Stimulated activated CD8-positive, alpha-beta memory T cell treated with anti-CD3 and anti-CD28 coated beads, Interleukin-4, amount 100 ng/mL, for 1 hour (primary cell): ENCODE measurements at places on chromosomes 5 and 9.

- no peak for DNase-seq
These were observed 255.8 kb upstream of the SLC24A2 start for GRCh38 chr9:20044686-20045085.

- no peak for DNase-seq
These were observed 142.8 kb downstream of the PDZD2 start for GRCh38 chr5:31781772-31782171.

GRCh38 chr9:88477300-88477751 lies 57.7 kb upstream of the NXNL2 start:
- DNase-seq: no peak

DNA sequence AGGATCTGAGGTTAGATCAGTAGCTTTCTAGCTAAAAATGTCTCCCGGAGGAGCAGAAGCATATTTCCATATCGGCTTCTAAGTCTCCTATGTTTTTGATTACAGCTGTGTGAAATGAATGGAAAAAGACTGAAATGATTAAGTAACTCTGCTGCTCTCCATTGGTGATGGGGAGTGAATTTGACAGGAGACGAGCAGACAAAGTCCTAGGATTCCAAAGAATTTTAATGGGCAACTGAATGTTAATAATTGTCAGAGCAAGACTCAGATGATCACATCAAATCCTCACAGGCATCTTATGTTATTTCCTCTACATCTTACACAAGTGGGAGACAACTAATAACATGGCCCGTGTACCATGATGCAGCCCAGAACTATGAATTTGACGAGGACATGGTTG lies 66.8 kb downstream of the LIX1 start:
- DNase-seq: no peak

- DNase-seq: no peak
These were observed 44.2 kb downstream of the KIAA1958 start for GRCh38 chr9:112530751-112531205.

- DNase-seq: no peak
These were observed 490.8 kb downstream of the TLE4 start for GRCh38 chr9:80062567-80062966.

- no peak for DNase-seq
These were observed 368.7 kb downstream of the BNC2 start for GRCh38 chr9:16501726-16502125.

DNA sequence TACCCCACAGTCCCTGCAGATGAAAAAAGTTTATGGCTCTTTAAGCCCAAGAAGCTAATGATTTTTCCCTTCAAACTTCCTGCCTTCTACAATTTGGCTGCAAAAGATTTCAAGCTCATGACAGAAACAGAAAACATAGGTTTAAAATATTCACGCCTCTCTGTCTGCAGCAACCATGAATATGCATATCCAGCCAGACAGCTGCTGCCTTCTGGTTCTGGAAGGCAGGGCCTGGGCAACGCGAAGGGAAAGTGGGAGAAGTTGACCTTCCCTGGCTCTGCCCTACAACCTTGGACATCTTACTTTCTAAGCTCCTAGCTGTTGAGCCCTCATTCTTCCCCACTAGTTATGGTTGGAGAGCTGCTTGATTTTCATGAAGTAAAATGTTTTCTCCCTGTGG lies 64.8 kb upstream of the CLINT1 start:
- DNase-seq: no peak

DNA sequence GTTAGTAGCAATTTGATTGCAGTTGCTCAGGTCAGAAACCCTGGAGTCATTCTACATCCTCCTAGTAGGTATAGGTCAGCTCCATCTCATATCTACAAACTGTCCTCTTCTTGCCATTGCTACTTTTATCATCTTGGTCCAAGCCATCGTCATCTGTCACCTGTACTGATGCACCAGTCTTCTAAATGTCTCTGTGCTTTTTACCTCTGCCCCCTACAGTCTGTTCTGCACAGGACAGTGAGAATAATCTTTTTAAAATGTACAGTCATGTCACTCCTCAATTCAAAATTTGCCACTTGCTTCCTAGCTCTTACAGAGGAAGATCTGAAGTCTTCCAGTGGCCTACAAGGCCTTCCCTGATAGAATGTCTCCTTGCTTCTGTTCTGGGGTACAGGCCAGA lies 6.8 kb downstream of the NNT start:
- DNase-seq: no peak

- no peak for DNase-seq
These were observed 49.1 kb downstream of the SEMA4D start for GRCh38 chr9:89448821-89449220.

DNA sequence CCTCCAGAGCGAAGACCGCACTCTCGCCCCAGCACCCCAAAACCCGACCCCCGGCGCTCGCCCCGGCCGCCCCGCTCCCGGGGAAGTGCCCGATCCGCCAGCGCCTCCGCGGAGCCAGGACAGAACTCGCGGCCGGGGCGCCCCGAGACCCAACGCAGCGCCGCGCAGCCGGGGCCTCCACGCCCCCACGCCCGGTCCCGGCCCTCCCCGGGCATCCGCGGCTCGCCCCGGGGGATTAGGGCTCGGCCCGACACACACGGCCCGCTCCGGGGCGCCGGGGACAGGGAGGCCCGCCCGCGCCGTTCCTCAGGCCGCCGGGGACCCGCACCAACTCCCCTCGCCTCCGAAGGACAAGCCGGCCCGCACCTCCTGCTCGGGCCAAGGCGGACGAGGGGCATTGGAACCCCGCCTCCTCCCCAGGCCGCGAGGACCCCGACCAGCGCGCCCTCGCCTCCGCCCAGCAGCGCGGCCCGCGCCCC lies 544 bp downstream of the FNBP1 start:
- DNase-seq: no peak

GRCh38 chr5:116520771-116521170 lies 53.9 kb downstream of the SEMA6A start:
- DNase-seq: no peak

DNA sequence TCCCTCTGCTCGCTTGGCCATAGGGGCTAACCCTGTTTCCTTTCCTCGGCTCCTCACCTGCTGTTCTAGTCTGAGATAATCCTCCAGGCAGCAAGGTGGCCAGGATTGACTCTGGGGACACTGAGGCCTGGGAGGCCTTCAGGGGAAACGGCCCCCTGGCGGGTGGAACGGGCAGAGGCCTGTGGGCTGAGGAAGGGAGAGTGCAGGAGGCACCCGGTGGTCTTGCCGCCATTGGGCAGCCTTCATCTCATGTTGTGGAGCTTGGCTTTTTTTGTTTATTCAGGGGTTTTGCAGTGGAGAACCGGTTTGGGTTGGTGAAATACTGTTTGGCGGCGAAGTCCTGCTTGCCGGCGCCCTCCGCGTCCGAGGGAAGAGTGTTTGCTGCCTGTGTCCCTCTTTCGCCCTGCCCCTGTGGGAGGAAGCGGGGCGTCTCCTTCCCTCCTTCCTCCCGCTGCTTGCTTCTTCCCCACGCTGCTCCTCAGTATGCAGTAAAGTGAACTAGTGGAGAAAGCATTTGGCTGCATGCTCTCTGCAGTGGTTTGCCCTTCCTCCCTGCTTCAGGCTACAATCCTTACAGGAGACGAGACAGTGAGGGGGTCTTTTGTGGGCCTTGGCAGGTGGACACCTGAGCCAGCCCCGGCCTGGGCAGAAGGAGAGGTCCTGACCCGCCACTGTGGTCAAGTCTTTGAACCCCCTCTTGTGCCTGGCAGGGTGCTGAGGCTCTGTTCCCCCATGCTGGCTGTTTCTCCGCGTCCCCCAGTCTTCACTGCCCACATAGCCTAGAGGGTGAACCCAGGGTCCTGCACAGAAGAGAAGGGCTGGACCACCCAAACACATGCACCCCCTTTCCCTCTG lies 30.8 kb upstream of the PRDM12 start:
- no peak for DNase-seq

- no peak for DNase-seq
These were observed 631 bp upstream of the RCL1 start for GRCh38 chr9:4792054-4792571.

DNA sequence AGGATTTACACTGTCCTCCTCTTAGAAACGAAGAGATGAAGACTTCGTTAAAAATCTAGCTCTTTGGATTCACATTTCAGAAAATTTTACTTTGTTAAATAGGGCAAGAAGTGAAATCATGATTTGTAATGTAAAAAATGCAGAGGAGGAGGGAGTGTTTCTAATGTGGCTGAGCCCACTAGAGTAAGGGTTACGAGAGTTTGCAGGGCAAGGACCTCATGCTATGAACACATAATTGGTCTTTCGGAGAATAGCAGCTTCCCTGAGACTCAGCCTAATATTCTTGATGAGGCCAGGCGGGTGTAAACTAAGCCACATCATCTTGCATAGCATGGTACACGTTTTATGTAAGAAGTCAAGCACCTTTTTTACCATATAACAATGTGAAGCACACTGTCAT lies 191.0 kb upstream of the ADAMTS16 start:
- DNase-seq: no peak

- DNase-seq: no peak
These were observed 2.3 kb downstream of the HAPLN1 start for GRCh38 chr5:83718195-83718825.

GRCh38 chr9:129549684-129550083 lies 71.2 kb downstream of the C9orf50 start:
- no peak for DNase-seq

DNA sequence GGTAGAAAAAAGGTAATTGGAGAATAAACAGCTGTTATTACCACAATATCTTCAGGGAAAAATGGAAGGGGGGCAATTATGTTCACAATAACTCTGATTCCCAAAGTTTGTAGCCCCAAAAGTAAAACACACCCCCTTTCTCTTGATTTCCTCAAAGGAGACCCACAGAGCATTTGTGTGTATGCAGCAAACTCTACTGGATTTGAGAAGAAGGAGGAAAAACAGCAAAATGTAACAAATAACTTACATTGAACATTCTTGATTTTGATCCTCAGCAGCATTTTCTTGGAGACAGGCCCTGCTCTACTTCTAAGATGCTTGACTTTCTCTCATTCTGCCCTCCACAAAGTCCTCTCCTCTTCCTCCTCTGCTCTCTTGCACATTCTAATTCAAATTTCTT lies 420.8 kb upstream of the EDIL3 start:
- DNase-seq: no peak

- no peak for DNase-seq
These were observed 86.7 kb downstream of the BRINP1 start for GRCh38 chr9:119282476-119283077.

DNA sequence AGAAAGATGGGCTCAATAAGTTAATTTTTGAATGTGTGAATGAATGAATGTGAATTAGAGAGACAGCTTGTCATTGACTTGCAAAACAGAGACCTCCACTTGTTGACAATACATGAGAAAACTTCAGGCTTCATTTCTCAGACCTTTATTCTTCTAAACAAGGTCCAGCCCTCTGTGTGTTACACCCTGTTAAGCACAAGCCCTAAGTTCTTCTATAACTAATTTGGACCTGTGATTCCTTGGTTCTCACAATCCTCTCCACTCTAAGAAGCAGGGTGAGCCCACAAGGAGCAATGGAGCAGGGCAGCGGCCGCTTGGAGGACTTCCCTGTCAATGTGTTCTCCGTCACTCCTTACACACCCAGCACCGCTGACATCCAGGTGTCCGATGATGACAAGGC lies at the start of gene TMEM174:
TMEM174 (plus strand) TSS at position 243 of the 400 bp plus-strand sequence; CDS start at position 294, 51 bp downstream.
- no peak for DNase-seq

DNA sequence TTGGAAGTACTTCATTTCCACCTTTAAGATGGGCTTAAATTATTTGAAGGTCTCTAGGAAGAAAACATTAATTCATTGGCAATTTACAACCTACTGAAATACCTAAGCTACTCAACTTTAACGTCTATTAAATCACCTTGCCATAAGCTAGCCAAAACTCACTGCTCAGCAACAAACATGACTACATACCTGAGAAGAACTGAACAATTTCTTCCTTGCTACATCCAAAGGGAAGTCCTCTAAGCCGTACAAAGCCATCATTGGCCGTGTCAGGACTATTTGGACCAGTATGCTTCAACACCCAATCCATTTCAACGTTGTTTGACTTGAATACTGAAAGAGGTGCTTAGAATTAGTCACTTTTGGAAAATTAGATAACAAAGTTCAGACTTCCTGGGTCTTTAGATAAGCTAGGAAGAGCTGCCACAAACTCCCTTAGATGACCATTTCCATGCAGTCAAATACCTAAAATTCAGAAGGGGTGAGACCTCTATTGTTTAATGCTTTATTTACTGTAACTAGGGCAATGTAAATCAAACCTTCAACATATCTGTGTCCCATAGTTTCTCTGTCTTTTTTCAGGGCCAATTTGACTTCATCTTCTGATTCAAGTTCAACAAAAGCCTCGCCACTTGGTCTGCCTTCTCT lies 2.6 kb downstream of the HNRNPH1 start:
- DNase-seq: no peak

DNA sequence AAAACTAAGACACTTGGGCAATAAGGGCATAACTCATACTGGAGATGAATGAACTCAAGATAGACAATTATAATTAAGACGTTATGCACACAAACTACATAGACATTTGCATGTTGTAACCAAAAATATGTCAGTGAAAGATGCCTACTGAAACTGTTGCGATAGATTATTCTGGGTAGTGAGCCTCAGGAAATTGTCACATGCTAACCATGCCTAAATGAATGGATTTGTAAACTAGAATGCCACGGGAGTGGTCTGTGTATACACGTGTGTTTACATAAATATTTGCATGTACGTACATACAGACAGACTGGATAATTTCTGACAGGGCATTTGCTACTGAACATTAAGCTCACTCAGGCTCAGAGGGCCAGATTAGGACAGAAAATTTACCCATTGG lies 1.2 kb downstream of the NIPSNAP3B start:
- DNase-seq: no peak

- DNase-seq: no peak
These were observed 8.3 kb downstream of the NFIL3 start for GRCh38 chr9:91415290-91415689.

- no peak for DNase-seq
These were observed 993.9 kb upstream of the ACO1 start for GRCh38 chr9:31390403-31391025.

- no peak for DNase-seq
These were observed 612.6 kb upstream of the ST8SIA4 start for GRCh38 chr5:101515721-101516120.

GRCh38 chr5:177604116-177604521 lies 4.2 kb downstream of the B4GALT7 start:
- no peak for DNase-seq

DNA sequence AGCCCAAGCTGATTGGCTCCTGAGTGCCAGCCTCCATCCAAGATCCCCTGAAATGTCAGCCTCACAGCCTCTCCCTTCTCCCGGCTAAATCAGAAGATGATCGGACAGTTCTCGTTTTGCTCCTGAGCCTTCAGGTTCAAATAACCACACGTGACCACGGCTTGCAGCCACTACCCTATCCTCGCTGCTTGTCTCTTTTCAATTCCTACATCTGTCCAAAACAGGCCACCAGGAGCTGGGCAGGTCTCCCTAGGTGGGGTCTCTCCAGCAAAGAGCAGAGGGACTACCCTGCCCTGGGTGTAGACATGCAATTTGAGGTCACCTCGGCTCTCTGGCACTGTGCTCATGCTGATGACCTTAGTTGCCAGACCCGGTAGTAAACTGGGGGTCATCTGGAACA lies 224.0 kb upstream of the TBC1D2 start:
- no peak for DNase-seq
